ENCODE measurements at places on chromosomes 2 and 18. TPM values are rescaled to one million over a fixed set of nuclear protein-coding genes. Genes with fewer than 3 reads are reported as not detected.

DNA sequence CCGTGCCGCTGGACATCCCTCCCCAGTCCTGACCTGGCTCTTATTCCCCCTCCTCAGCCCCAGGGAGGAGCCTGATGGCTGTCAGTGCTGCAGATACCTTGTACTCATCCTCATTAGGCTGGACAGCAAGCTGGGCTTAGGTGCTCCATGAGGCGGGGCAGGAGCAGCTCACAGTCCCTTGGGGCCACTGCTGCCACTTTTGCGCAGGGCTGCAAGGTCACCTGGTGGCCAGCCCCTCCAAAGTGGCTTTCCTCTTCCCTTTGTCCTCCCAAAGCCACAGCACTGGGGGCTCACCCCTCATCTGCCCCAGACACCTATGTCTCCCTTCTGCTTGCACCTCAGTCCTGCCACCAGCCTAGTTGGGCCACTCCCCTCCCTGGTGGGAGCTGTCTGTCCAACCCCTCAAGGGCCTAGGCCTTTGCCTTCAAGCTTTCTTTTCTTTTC, 60.8 kb downstream of the FAM168B start:
- no peak overlapping the region for H3K27ac ChIP-seq
- peaks cover 6% of the 10 kb centered on the region for H3K4me1 ChIP-seq

The FEV gene
- not detected for total RNA-seq

- no peak for DNase-seq
- no peak overlapping the region for H3K4me3 ChIP-seq
- H3K4me1 ChIP-seq, result no peaks in the 10 kb centered on the region
- H3K27me3 ChIP-seq, result no peaks in the 10 kb centered on the region
These were observed 70.6 kb downstream of the CD28 start for GRCh38 chr2:203777030-203777429.

DNA sequence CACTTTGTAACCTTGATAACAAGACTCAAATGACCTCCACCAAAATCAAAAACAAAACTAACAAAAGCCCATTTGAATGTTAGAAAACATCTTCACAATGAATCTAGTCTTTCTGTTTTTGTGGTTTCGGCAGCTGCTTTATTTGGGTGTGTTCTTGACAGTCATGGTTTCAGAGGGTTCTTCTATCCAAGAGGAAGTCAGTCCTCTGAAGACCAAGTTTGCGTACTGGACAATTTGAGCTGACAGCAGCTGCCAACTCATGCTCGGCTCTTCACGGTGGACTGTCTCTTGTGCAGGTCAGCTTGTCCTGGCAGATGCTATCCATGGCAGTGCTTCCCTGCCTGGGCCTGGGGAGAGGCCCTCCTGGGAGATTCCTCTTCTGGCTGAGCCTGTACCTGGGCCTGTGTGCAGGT, 91.0 kb downstream of the TMEM17 start:
- no peak for DNase-seq
- no peaks in the 10 kb centered on the region for H3K27me3 ChIP-seq
- H3K4me1 ChIP-seq, result peaks cover 14% of the 10 kb centered on the region
- H3K27ac ChIP-seq, result no peak overlapping the region

GRCh38 chr2:157107877-157108276, 149.6 kb upstream of the GALNT5 start:
- H3K27ac ChIP-seq, result no peak overlapping the region
- H3K27me3 ChIP-seq, result no peaks in the 10 kb centered on the region
- H3K36me3 ChIP-seq, result no peaks in the 10 kb centered on the region
- H3K4me3 ChIP-seq, result no peak overlapping the region
- no peaks in the 10 kb centered on the region for H3K4me1 ChIP-seq

The ERFE gene
- 3.3 TPM for total RNA-seq
